ENCODE measurements at places on chromosomes 6 and 20.

DNA sequence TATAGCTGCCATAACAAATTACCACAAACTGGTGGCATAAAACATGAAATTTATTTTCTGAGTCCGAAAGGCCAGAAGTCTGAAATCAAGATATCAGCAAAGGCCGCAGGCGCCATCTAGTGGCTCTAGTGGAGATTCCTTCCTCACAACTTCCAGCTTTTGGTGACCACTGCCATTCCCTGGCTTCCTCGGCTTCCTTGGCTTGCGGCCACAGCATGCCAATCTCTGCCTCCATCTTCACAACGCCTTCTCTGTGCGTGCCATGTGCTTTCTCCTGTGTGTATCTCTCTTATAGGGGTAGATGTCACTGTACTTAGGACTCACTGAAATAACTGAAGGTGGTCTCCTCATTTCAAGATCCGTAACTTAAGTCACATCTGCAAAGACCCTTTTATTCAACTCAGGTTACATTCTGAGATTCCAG is 5.4 kb upstream of the PLAGL1 start:
- peak; percentile 53 for DNase-seq

DNA sequence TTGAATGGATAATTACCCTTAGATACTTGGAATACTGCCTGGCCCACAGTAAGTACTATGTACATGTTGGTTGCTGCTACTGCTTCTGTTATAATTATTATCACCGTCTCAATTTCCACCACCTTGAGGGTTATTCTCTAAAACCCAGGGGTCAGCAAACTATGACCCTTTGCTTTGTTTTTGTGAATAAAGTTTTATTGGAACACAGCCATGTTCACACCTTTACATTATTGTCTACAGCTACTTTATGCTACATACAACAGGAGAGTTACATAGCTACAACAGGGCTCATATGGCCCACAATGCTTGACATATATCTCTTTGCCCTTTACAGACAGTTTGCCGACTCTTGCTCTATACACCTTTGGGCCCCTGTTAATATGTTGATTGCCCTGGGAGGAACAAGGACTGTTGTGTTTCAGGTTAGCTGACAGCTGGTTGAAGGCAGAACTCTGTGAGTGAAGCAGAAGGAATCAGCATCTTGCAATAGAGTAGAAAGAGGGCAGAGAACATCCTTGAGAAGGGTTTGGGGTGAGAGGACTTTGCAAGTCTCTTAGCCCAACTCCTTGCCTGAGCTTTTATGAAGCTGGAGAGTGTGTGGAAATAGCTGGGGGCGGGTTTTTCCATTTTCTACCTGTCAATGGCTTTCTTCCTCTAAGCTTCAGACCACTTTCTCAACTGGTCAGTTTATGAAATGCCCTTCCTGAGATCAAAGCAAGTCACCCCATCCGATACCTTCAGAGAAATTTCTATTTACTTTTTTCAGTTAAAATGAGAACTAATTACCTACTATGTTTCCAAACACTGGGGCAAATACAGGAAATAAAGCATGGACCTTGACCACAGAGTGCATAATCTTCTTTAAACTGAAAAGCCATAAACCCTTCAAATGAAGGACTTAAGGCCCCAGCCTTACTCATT is 3.5 kb upstream of the MEP1A start:
- DNase-seq, result no peak

DNA sequence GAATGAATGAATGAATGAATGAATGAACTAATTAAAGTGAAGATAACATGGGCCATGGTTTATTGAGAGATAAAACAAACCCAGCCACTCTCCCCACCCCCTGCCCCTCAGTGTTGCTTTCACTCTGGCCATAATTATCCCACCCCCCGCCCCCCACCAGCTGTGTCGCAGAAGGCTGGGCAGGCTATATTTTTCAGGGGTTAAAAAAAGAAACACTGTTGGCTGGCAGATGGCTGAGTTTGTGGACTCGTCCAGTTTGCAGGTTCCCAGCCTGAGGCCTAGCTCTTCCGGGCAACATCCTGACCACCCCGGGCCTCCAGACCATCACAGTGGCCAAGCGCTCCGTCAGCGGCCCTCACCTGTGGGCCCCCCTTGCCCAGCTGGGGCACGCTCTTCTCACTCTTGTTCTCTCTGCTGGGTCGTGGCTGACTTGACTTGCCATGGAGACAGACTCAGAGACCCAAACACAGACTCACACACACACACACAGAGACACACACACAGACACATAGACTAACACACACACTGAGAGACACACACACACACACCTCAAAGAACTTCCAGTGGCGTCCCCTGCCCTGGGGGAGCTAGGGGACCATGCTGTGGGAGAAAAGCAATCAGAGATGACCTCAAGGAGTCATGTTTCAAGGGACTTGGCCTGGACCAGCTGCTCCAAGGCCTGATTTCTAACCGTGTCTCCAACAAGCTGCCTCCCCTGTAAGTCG is 2.2 kb upstream of the GRM4 start:
- no peak for DNase-seq

DNA sequence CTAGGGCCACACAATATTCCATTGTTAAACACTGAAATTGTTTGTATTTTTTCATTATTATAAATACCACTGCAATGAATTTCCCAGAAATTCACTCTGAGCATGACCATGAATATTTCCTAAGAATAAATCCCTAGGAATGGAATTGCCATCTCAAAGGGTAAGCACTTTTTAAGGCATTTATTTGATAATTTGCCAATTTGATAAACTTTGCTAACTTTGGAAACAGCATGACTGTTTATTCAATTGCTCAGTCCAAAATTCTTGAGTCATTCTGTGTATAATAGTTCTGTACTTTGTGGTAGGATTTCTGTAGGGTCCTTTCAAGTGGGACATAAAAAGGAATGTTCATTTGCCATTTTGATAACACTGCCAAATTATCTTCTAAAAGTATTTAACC is 44.2 kb upstream of the TOX2 start:
- no peak for DNase-seq

DNA sequence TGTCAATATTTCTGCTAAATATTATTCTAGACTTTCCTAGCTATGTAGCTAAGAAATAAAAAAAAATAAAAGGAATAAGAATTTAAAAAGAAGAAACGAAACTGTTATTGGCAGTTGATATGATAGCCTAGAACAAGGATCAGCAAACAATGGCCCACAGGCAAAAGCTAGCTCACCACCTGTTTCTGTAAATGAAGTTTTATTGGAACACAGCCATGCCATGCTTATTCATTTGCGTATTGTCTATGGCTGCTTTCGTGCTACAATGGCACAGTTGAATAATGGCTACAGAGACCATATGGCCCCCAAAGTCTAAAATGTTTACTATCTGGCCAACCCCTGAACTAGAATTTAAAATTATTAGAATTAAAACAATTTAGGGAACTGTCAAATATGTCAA is 952.6 kb upstream of the MAP3K7 start:
- DNase-seq, result no peak

- no peak for DNase-seq
Observed at GRCh38 chr6:133887156-133887879, 1.6 kb upstream of the TCF21 start.

DNA sequence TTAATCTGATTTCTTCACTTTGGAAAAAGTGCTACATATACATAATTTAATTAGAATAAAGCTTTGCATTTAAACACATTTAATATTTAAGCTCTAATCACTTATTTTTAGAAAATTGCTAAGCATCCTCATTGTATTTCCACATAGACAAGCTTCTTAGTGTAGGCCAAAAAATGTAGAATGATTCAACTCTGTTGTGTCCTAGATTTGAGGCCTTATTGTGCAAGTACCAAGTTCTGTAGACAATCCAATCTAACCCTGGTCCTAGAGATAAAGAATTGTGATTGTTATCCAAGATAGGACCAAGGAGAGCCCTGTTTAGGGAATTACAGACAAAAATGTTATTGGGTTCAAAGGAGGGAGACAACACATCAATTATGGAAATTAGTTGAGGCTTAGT is 27.6 kb downstream of the MRAP2 start:
- DNase-seq, result no peak

DNA sequence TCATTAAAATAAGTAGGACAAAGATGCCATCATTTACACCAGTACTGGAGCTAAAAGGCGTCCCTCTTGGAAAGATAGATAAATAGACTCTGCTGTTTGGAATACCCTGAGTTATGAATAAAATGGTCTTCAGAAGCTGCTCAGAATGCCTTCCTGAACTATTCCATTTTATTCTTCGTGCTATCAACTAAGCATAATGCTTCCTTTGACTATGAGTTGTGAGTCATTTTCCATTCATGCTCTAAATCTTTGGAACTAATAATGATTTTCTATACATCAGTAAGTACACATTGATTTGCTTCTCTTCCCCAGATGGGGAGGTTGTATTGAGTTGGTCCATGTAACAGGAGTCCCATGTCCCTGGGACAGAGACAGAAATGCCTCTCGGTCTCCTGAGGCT is 98.3 kb upstream of the PDE7B start:
- DNase-seq, result no peak

GRCh38 chr6:13273931-13274706 is 54.2 kb downstream of the TBC1D7 start:
- DNase-seq, result peak; percentile 83

All from CD4-positive, alpha-beta T cell treated with Interleukin-1 beta for 1 hour (primary cell).